ENCODE measurements at places on chromosomes 1 and 21. TPM values are rescaled to one million over a fixed set of nuclear protein-coding genes. Genes with fewer than 3 reads are reported as not detected.

DNA sequence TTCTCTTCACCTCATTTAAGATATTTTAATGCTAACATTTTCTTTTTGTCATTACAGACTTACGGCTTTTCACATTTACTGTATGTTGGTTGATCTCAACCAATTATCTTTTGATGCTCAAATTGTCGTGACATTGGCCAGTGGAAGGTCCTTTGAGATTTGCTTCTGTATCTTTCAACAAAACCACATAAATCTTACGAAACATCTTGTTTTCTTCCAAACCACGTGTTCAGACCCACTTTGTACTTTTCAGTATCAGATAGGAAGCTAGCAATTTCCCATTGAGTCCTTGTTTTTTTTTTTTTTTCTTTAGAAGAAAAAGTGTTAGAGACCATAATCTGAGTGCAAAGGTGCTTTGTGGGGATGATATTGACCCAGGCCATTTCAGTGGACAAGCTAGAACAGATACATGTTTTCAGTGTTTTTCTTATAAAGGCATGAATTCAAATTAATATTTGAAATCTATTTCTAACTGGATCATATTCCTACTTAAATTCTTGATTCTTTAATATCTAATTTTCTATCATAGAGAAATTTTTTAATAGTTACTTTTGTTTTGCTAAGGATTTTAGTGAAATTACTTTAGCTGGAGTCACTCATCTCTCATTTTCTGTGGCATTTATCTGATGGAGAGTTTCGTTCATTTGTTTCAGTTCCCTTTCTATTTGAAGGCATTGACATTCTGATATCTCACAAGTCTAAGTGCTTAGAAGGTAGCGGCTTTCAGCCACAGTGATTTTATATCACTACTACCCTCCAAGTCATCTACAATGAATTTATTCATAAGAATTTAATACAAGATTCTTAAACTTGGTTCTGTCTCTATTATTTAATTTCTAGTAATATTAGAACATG is 26.7 kb downstream of the ATG4C start:
- no peaks in the 10 kb centered on the region for H3K4me1 ChIP-seq
- H3K36me3 ChIP-seq: peaks cover 4% of the 10 kb centered on the region
- H3K27ac ChIP-seq: no peak overlapping the region
- no peak overlapping the region for H3K4me3 ChIP-seq

GRCh38 chr21:17793246-17794123 is 25.7 kb downstream of the C21orf91 start:
- H3K27me3 ChIP-seq: no peaks in the 10 kb centered on the region
- peaks cover 8% of the 10 kb centered on the region for H3K36me3 ChIP-seq
- H3K27ac ChIP-seq: no peak overlapping the region

- peaks cover 17% of the 10 kb centered on the region for H3K27me3 ChIP-seq
- no peaks in the 10 kb centered on the region for H3K36me3 ChIP-seq
These were observed 5.2 kb upstream of the NGF start for GRCh38 chr1:115343200-115343737.

DNA sequence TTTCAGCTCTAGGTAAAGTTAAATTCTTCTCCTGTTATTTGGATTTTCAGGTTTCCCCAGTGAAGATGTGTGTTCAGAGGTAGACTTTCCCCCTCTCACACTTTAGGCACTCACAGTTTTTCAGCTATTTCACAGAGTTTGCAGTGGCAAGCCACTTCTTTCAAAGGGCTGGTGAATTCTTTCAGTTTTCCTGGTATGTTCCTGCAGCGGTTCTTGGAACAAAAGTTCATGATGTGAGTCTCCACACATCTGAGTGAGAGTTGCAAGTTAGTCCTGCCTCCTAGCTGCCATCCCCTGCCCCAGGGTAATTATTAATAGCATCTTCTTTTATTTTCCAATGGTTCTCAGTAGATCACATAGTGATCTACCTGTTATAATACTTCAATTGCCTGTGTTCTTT is 27.3 kb upstream of the CD84 start:
- H3K27ac ChIP-seq: no peak overlapping the region
- no peaks in the 10 kb centered on the region for H3K4me1 ChIP-seq
- DNase-seq: no peak
- H3K36me3 ChIP-seq: no peaks in the 10 kb centered on the region
- H3K4me3 ChIP-seq: no peak overlapping the region
- peaks cover 2% of the 10 kb centered on the region for H3K27me3 ChIP-seq

DNA sequence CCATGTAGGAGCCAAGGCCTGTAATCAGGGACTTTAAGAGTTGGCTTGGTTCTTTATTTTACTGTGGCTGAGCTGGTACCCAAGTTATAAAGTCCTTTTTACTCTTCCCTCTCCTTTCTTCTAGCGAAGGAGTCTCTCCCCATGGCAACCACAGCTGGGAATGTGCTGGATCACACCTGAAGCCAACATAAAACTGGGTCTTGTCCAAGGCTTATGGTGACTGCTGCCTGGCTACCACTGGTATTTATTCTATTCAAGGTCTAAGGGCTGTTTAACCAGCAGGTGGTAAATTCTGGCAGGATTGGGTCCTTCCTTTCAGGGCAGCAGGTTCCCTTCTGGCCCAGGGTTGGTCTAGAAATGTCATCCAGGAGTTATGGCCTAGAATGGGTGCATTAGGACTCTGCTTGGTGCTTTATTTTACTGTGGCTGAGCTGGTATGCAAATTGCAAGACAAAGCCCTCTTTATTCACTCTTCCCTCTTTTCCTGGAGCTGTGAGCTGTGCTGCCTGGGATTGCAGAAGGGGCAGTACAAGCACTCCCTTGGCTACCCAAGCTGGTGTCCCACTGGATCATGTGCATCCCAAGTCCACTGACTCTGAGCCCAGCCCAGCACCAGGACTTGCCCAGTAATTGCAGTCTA is 26.6 kb downstream of the SLC22A15 start:
- H3K4me1 ChIP-seq: no peaks in the 10 kb centered on the region
- no peak overlapping the region for H3K27ac ChIP-seq
- no peak overlapping the region for H3K4me3 ChIP-seq
- H3K36me3 ChIP-seq: no peaks in the 10 kb centered on the region

DNA sequence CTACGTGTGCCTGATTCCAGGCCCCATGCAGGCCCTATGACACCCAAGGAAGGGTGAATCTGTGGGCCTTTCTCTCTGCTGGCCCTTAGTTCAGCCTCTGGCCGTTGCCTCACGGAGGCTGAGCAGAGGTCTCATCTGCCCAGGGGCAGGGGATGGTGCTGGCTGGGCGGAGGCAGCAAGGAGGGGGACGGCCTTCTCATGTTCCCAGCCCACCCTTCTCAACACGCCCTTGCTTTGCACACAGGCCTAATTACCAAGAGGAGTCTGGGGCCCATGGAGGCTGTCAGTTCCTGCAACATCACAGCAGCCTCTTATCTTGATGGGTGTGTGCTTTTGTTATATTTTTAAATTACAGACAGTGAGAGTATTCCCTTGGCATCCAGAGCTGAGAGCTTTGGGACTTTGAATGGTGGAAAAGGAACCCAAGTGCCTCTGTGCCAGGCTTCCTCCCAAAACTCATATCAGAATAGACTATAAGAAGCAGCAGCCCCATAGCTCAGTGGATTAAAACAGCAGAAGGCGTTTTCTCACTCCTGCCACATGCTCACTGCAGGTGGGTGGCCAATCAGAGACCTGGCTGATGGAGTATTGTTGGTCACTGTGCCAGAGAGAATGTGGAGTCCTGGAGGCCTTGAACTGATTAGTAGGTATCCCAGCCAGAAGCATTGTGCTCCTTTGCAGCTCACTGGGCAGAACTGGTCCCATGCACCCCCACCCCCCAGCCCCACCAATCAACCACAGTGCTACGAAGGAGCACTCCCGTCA is 164.9 kb downstream of the CAMTA1 start:
- no peak for DNase-seq
- H3K27ac ChIP-seq: no peak overlapping the region
- H3K4me3 ChIP-seq: no peak overlapping the region

DNA sequence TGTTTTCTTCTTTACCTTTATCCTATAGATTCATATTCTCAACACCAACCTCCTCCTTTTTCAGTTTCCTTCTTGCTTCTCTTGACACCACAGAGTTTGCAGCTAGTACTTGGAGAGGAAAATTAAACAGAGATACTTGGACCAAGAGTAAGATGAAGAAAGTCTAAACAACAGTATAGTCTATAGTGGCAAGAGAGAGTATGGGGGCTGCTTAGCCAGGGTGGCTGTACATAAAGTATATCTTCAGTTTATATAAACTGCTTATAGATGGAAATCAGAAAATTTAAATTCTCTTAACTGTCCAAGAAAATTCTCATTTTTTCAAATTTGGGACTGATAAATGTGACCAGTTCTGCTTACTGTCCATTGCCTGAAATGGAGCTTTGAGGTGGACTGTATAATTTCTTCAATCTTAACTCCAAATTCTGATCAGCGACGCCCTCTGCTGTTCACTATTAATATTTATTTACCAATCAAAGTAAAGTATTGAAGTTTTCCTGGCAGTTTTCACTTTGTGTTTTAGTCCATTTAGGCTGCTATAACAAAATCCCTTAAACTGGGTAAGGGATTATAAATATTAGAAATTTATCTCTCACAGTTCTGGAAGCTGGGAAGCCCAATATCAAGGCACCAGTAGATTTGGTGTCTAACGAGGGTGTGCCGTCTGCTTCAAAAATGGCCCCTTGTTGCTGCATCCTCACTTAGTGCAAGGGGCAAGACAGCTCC is 14.8 kb upstream of the METTL18 start:
- no peaks in the 10 kb centered on the region for H3K4me1 ChIP-seq
- H3K27me3 ChIP-seq: no peaks in the 10 kb centered on the region
- H3K4me3 ChIP-seq: no peak overlapping the region
- peak; percentile 44 for DNase-seq
- H3K27ac ChIP-seq: no peak overlapping the region

GRCh38 chr1:179785031-179785431 is 41.9 kb downstream of the FAM163A start:
- H3K27ac ChIP-seq: no peak overlapping the region
- H3K27me3 ChIP-seq: peaks cover 2% of the 10 kb centered on the region
- peaks cover 3% of the 10 kb centered on the region for H3K4me1 ChIP-seq
- DNase-seq: no peak
- H3K4me3 ChIP-seq: no peak overlapping the region
- no peaks in the 10 kb centered on the region for H3K36me3 ChIP-seq

GRCh38 chr1:92481971-92482664 is 4.6 kb downstream of the GFI1 start:
- peak; percentile 25 for DNase-seq
- no peaks in the 10 kb centered on the region for H3K36me3 ChIP-seq
- peak overlapping the region; percentile 25 for H3K4me3 ChIP-seq
- H3K4me1 ChIP-seq: peaks cover 62% of the 10 kb centered on the region
- H3K27me3 ChIP-seq: peaks cover 94% of the 10 kb centered on the region

- H3K4me1 ChIP-seq: peaks cover 10% of the 10 kb centered on the region
- DNase-seq: peak; percentile 79
- H3K4me3 ChIP-seq: peak within 1 kb of the TSS; percentile 40
- no peaks in the 10 kb centered on the region for H3K36me3 ChIP-seq
- peaks cover 35% of the 10 kb centered on the region for H3K27me3 ChIP-seq
- H3K27ac ChIP-seq: no peak within 1 kb of the TSS
These were observed at the start of gene NOS1AP for GRCh38 chr1:162069334-162070093. Gene NOS1AP, plus strand, starts transcription at chr1:162069691. Its CDS starts 487 bp downstream, at chr1:162070178.

Gene CD52
- 1.1 TPM for polyA plus RNA-seq

Gene CFAP74
- polyA plus RNA-seq: 0.11 TPM

Gene RNU1-1
- not detected for polyA plus RNA-seq

Gene BEND5
- 14.7 TPM for polyA plus RNA-seq
